ENCODE measurements at places on chromosomes 13 and 19.

DNA sequence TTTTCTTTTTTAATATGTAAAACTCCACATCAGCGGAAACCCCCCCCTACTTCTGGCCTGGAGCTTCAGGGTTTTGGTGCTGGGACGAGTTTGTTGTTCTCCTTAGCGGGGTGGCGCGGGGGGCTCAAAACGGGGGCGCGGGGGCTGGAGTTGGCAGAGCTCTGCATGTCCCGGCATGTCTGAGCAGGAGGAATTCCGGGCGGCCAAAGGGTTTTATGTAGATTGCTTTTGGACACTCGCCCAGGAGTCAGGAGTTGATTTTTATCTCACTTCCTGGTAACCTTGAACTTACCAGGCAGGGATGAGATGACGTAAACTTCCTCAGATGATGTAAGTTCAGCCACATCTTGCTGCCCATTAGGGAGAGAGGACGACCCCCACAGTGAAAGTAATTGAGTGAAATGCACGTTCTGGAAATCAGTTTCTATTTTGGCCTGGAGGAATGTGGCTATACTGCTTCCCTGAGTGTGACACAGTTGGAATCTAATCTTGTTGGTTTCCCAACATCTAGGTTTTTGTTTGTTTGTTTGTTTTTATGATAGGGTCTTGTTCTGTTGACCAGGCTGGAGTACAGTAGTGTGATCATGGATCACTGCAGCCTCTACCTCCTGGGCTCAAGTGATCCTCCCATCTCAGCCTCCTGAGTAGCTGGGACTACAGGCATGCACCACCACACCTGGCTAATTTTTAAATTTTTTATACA, 21.0 kb upstream of the GDF15 start:
- peak; percentile 79 for DNase-seq

GRCh38 chr19:4676955-4677731, 7.0 kb upstream of the MYDGF start:
- DNase-seq, result no peak

DNA sequence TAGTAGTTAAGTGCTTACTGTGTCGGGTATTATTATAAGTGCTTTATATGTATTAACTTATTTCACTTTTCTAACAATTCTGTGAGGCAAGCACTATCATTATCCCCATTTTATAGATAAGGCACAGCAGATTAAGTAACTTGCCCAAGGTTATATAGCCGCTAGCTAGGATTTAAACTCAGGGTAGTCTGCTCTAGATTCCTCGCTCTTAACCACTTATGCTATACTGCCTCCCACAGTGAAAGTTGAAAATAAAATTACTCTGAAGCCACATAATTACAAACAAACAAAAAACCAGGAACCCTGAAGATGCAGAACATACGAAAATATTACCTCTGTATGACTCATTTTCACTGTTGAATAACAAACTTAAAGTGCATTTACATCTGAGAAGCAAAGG, 3.9 kb downstream of the TEX30 start:
- no peak for DNase-seq

- peak; percentile 54 for DNase-seq
Measured at GRCh38 chr13:59531571-59532091, 632.1 kb downstream of the DIAPH3 start.

GRCh38 chr13:20526664-20527063, 1.0 kb upstream of the CRYL1 start:
- DNase-seq, result no peak

DNA sequence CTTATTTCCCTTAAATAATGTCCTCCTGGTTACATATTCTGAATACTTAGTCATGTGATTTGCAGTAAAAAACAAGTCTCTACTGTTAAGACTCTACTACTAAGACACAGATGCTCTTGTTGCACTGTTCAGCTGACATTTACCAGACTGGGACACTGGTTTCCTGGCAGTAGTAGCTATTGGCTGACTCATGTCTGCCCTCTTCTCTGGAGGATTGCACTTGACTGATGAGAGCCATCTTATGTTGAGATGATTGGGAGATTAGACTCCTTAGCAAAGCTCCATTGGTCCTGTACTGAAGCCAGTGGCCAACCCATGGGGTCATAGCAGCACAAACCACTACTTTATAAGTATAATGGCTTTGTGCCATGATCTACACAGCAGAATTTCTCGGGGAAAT, 1672.6 kb upstream of the PCDH20 start:
- no peak for DNase-seq

DNA sequence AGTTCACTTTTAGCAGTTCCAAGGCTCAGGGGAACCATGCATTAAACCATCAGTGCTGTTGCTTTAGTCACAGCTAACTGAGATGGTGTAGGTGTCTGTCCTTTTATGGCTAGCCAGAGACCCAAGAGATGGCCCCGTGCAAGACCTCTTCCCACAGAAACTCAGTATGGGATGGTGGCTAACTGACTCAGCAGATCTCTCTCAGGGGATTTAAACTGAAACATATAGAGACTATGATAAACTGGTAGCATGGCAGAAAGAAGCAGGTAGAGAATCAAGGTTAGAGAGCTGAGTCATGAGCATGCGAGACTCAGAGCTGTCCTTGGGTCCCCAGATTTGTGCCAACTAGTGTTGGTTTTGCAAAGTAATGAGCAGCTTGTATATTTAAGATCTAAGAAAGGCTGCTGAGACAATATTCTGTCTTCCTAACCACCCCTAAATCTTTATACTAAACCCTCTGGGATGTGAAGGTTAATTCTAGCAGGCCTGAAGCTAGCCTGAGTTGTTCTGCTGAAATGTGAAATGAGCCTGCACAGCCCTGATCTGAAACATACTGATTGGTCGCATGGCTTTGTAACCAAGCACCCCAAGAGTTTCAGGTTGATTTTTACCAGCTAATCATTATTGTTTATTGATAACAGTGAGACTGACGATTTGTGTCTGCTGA, 6.5 kb upstream of the SCEL start:
- no peak for DNase-seq

- DNase-seq, result no peak
Measured at GRCh38 chr13:27975564-27976361, 6.6 kb upstream of the CDX2 start.

- no peak for DNase-seq
Measured at GRCh38 chr19:5580161-5580571, 12.4 kb upstream of the TINCR start.

DNA sequence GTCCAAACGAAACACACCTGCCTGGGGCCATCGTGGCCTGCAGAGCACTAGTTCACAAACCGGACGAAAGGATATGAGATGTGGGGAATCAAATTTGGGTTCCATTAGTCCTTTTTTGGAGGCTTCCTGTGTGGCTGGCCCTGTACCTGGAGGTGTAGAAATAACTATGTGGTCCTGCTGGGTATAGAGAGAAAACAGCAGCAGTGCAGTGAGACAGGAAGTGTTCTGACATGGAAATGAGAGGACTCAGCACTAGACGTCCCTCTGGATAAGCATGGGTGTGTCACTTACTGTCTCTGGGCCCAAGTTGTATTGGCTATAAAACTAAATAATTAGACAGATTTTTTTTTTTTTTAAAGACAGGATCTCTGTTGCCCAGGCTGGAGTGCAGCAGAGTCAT, 12.3 kb downstream of the KDELR1 start:
- DNase-seq, result no peak

GRCh38 chr13:38954844-38955243, 35.8 kb downstream of the STOML3 start:
- no peak for DNase-seq

- DNase-seq, result no peak
Measured at GRCh38 chr13:23621316-23621645, 51.1 kb downstream of the TNFRSF19 start.

Measured in left renal cortex interstitium (tissue), 4 donors.